ENCODE measurements at places on chromosomes 12 and 14. TPM values are rescaled to one million over a fixed set of nuclear protein-coding genes. Genes with fewer than 3 reads are reported as not detected.

DNA sequence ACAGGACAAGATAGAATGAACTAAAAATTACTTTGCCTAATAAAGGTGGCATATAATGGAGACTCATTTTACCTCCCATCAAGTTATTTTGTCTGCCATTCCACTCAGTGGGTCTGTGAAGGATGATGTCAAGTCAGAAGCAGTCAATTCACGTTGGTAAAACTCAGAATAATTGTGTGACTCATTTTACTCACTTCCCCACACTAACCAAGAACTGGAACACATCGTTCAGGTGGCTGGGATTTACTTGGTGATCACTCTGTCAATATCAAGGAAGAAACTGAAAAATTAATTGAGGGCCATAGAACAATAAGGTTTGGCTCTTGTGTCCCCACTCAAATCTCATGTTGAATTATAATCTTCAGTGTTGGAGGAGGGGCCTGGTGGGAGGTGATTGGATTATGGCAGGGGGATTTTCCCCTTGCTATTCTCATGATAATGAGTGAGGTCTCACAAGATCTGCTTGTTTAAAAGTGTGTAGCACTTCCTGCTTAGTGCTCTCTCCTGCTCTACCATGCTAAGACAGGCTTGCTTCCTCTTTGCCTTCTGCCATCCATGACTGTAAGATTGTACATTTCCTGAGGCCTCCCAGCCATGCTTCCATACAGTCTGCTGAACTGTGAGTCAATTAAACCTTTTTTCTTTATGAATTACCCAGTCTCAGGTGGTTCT is 35.7 kb upstream of the GTF2A1 start:
- no peak for DNase-seq

The NRIP2 gene
- total RNA-seq: not detected

DNA sequence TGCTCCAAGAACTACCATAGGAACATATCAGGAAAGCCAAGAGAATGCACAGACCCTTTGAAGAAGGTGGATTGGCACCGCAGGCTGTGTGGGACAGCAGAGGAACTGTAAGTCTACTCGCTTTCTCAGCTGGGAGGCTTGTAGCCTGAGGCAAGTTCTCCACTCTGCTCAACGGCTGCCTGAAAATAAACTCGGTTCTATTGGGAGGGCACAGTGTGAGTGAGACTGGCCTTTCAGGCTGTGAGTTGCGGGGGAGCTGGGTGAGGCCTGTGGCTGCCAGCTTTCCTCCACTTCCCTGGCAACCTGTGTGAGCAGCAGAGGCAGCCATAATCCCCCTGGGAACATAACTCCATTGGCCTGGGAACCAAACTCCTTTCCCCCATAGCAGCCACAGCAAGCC is 132.1 kb downstream of the ANKS1B start:
- DNase-seq: no peak

DNA sequence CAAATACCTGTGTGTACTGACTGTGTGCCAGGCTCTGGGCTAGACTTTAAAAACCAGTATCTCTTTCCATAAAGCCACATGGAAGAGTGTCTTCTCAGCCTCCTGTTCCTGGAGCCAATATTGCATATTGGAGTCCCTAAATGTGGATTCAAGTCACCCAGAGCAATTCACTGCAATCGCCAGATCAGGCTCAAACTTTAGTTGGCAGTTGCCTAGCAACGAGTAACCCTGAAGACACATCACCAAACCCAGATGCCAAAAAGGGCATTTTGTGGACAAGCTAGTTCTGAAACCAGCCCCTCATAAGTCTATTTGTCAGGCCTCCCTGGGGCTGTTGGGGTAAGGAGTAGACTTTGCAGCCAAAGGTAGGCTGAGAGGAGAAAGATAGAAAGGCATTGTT is 13.7 kb downstream of the DPF3 start:
- no peak for DNase-seq

- no peak for DNase-seq
These were observed 7.9 kb downstream of the TAS2R13 start for GRCh38 chr12:10901427-10901826.

- DNase-seq: no peak
These were observed 251.6 kb downstream of the BCAT1 start for GRCh38 chr12:24697295-24697694.

DNA sequence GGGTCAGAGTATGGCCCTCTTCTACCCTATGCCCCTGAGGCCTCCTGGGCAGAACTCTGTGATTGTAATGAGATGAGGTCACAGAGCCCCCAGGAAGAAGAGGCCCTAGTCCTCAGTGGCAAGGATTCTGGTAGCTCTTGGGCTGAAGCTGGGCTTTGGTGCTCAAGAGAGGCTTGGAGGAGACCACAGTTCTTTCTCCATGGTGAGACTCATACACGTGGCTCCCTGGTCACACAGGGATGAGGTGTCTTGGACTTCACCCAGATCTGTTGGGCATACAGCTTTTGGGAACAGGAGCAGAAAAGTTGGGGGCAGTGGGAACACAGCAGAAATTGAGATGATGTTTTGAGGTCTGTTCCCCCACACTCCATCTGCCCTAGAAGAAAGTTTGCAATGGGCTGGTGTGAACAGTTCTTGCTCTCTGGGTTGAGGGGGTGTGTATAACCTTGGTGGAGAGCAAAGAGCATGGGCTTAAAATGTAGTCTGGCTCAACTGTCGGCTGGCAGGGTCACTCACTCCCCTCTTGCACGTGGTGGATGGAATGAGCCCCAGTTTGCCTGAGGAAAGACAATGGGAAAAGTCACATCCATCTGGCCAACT is at the start of gene KRT86:
Gene KRT86 (plus strand): TSS at position 125 of the 600 bp plus-strand sequence. CDS start 27,272 bp downstream, outside the sequence.
- no peak for DNase-seq

The NDUFA9 gene
- total RNA-seq: 108 TPM

GRCh38 chr14:69773571-69774276 is 6.8 kb downstream of the SRSF5 start:
- DNase-seq: no peak

GRCh38 chr12:3973973-3974644 is 100.9 kb upstream of the PARP11 start:
- no peak for DNase-seq

DNA sequence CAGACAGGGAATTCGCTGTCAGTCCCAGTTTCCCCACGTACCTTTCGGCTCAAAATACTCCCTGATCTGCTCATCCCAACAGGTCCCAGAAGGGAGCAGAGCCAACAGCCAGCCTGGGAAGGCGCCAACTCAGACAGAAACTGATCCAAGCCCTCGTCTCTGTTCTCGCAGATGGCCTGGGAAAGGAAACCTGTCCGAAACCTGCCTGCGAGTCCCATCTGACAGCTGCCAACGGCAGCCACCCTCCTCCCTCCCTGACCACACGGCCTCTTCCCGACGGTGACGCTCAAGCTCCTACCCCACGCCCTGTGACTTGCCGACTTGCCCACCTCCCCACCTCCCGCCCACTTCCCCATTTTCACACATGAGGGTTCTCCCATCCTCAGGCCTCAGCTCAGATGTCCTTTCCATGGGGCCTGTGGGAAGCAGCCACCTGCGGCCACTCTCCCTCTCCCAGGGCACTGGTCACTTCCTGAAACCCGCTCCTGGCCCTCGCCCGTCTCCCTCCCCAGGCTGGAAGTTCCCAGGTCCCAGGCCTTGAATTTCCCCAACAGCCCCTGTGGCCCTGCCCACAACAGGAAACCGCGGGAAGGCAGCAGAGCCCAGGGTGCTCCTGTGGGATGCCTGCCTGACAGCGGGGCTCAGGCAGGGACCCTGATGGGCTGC is 60.9 kb upstream of the FBRSL1 start:
- DNase-seq: no peak

The HOXC12 gene
- not detected for total RNA-seq

GRCh38 chr12:82650627-82651337 is 35.9 kb upstream of the TMTC2 start:
- DNase-seq: no peak

GRCh38 chr12:13162904-13163303 is 33.6 kb upstream of the EMP1 start:
- no peak for DNase-seq

The BCL2L14 gene
- total RNA-seq: not detected

GRCh38 chr14:91283666-91284065 is 39.2 kb upstream of the GPR68 start:
- DNase-seq: no peak

DNA sequence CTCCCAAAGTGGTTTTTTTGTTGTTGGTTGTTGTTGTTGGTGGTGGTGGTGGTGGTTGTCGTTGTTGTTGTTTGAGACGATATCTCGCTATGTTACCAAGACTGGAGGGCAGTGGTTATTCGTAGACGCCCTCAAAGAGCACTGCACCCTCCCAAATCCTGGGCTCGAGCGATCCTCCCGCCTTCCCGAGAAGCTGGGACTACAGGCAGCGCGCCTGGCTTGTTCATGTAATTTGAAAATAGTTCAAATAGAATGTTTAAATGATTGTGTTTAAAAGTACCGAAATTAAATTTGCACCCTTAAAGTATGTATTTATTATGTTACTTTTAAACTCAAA is 439 bp upstream of the ANAPC5 start:
- DNase-seq: no peak

DNA sequence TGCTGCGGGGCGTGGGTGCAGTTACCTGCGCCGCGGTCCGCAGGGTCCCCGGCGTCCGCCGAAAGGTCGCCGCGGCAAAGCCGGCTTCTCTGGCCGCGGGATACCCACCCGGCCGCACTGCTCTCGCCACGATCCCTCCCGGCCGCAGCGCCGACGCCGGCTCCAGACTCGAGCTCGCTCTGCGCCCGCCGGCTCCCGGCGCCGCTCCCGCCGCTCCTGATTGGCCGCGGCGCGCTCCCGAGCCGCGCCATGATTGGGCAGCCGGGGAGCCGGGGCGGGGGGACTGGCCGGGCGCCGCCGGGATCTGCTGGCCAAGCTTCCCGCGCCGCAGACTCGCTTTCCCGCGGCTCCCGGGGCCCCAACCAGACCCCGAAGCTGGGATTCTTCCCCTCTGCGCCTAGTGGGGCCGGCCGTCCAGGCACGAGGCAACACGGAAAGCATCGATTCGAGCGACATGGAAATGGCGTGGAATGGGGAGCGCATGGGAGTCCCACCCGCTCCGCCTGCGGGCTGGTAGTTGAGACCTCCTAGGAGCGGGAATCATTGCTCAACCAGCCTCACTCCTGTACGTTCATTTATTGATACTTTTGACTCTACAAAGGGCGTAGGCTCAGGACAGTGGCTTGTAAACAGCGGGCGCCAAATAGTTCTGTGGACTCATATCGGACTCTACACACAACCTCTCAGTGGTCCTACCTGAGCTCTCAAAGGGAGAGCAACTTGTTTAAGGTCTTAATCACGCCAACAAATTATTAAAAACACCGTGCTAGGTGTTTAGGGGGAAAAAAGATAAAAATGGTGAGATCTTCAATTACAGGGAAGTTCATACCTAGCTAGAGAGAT is 36.4 kb upstream of the STON2 start:
- peak; percentile 29 for DNase-seq

- no peak for DNase-seq
These were observed 365 bp downstream of the CCDC59 start for GRCh38 chr12:82357845-82358199.

The APOF gene
- total RNA-seq: not detected

- no peak for DNase-seq
These were observed 33.3 kb downstream of the TTC7B start for GRCh38 chr14:90782892-90783291.

The MBD6 gene
- total RNA-seq: 96.0 TPM

GRCh38 chr12:52221912-52222457 is 11.1 kb upstream of the KRT7 start:
- DNase-seq: no peak

GRCh38 chr12:78863482-78864402 is 832 bp upstream of the SYT1 start:
- DNase-seq: peak; percentile 21

DNA sequence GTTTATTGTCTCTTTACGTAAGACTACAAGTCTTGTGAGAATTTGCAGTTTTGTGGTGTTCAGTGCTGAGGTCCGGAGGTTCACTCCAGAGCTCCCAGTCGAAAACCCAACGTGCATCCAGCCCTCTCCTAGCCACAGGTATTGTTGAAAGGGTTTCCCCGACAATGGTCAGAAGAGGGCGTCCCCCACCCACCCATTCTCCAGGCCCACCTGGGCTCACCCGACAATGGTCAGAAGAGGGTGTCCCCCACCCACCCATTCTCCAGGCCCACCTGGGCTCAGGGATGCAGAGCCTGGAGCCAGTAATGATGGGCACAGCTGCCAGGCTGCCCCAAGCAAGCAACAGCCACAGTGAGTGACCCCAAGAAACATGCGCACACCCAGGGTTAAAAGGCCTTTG is 126.8 kb upstream of the EVL start:
- DNase-seq: no peak

DNA sequence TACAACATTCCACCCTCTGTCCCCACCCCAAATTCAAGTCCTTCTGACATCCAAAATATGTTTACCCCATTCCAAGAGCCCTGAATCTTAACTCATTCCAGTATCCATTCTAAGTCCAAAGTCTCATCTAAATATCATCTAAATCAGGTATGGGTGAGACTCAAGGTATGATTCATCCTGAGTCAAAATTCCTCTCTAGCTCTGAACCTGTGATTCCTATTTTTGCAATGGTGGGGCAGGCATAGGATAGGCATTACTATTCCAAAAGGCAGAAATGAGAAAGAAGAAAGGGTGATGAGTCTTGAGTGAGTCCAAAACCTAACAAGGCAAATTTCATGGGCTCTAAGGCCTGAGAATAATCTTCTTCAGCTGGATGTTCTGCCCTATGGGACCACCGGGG is 140.3 kb upstream of the FAR2 start:
- DNase-seq: no peak

- DNase-seq: no peak
These were observed 82.6 kb upstream of the HMGA2 start for GRCh38 chr12:65741656-65742017.

DNA sequence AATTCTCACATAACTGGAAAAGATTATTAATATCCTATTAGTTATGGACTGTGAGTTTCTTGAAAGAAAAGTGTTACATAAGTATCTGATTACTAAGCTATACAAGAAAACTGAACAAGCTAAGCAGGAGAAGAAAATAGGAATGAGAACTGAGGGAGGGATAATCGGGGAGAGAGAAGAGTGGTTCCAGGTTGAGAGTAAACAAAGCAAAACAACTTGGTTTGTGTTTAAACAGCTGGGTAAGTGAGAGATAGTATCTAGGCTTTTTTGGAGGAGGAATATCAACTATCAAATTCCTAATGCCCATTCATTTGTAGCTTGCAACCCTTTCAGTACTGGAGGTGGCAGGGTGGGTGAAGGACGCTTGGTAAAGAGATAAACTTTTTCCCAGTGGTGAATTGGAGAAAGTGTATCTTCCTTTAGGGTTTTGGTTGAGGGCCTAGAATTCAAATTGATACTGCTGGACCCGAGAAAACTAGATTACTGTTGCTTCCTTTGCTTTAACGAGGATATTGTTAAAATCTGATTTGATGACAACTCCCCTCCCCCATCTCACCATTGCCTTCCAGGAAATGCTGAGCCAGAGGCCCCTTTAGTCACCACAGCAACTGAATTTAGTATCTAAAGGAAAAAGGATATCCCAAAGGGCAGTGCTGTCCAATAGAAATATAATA is 2.0 kb upstream of the SLC2A3 start:
- no peak for DNase-seq

GRCh38 chr12:38669530-38669929 is 235.9 kb downstream of the CPNE8 start:
- no peak for DNase-seq

DNA sequence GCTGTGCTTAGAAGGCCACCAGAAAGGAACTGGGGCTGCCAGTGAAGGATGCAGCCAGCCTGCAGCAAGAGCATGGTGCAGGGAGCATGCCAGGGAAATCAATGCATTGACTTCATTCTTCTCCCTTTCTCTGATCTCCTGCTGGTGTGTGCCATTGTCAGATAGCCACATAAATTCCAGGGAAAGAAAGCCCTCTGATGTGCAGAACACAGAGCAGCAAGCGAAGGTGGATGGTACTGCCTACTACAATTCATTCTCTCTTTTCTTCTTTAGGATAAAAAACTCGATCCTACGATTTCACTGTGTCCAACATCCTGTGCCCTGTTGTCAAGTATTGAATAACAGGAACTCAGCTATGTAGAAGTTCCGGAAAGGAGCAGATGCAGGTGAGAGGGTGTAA is 446.7 kb upstream of the TMEM132C start:
- no peak for DNase-seq

The TPPP2 gene
- not detected for total RNA-seq

All from activated B cell treated with CpG ODN at 0.5 μM for 24 hours (primary cell).